ENCODE measurements at places on chromosomes 3 and 15. TPM values are rescaled to one million over a fixed set of nuclear protein-coding genes. Genes with fewer than 3 reads are reported as not detected.

CD200R1 gene
- total RNA-seq, result not detected

GOLGA8J gene
- not detected for total RNA-seq

BSN gene
- total RNA-seq, result 0.61 TPM

SI gene
- total RNA-seq, result not detected

MOBP gene
- total RNA-seq, result not detected

DNA sequence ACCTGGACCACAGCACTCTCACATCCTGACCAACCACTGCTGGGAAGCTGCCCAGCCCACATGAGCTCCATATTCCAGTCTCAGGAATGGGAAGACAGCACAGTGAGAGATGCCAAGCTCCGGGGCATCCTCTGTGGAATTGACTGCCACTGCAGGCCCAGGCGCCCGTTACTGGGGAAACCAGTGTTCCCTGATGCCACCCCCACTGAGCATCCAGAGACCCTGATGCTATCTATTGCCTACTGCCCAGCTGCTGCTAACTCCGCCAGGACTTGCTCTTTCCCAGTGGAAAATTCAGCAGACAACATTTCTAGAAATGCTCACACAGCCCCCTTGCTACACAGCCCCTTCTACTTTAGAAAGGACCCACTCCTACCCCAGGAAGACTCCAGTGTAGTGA is 57.6 kb downstream of the CYP19A1 start:
- H3K4me3 ChIP-seq, result no peak overlapping the region
- H3K27ac ChIP-seq, result no peak overlapping the region
- H3K4me1 ChIP-seq, result peaks cover 19% of the 10 kb centered on the region
- no peaks in the 10 kb centered on the region for H3K27me3 ChIP-seq

DNA sequence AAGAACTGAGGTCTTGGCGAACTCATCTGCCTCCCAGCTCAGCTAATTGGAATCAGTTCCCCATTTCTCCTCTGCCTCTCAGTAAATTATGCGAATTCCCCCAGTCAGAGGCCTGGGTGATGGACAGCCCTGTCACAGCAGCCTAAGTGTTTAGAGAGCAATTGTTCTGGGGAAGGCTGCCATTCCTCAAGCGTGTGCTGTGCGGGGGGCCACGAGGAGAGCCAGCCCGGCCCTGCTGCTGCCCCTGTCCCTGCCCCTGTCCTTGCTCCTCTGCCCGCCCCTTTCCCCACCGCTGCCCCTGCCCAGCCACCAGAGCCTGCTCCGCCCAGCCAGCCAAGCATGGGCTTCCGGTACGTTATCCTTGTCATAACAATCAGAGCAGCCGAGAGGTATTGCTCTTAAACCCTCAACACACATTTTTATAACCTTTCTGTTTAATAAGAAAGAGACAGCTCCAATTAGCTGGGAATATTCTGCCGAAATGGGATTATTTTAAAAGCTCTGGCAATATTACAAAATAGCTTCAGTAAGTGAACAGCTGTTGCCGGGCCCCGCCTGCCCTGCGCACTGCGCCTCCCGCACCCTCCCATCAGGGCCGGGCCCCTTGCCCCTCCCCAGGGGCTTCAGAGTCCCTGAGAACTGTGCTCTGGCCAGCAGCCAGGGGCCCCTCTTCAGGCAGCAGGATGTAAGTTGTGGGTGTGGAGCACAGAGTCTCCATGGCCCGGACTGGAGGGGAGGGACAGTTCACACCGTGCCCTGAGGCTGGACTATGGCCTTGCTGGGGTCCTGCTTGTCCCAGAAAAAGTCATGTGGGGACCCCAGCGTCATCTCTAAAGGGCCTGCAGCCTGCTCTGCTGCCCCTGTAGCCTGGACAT is 12.4 kb upstream of the CACNA2D2 start:
- no peak overlapping the region for H3K27ac ChIP-seq
- peak; percentile 51 for DNase-seq
- no peaks in the 10 kb centered on the region for H3K36me3 ChIP-seq
- H3K4me3 ChIP-seq, result no peak overlapping the region

GRCh38 chr3:159229116-159229680 is 427.3 kb downstream of the MFSD1 start:
- no peak overlapping the region for H3K27ac ChIP-seq
- no peak for DNase-seq
- H3K4me1 ChIP-seq, result no peaks in the 10 kb centered on the region
- H3K36me3 ChIP-seq, result no peaks in the 10 kb centered on the region
- H3K4me3 ChIP-seq, result no peak overlapping the region

DNA sequence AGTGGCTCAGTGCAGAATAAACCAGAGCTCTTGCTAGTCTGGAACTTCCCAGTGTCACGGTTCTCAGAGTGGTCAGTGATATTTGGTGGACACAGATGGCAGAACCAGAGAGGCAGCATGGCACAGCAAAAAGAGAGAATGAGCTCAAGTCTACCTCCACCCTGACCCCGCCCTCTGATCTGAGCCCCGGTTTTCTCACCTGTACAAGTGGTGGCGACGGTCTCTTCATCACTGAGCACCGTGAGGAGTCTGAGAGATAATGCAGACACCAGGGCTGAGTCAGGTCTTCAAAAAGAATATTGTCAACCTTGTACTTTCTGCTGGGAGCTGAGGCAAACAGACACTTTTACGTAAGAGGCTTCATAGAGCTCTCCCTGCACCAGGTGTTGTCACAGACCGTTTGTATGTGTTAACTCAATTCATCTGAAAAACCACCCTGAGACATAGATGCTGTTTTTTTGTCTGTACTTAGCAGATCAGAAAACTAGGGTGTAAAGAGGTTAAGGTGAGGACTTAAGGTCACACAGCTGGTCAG is 13.2 kb downstream of the FGD5 start:
- H3K36me3 ChIP-seq, result no peaks in the 10 kb centered on the region
- H3K27me3 ChIP-seq, result no peaks in the 10 kb centered on the region
- H3K27ac ChIP-seq, result no peak overlapping the region
- H3K4me1 ChIP-seq, result no peaks in the 10 kb centered on the region
- H3K4me3 ChIP-seq, result no peak overlapping the region

- H3K4me1 ChIP-seq, result no peaks in the 10 kb centered on the region
- no peak overlapping the region for H3K4me3 ChIP-seq
- no peaks in the 10 kb centered on the region for H3K27me3 ChIP-seq
- no peak for DNase-seq
Observed at GRCh38 chr3:73080216-73080966, 18.9 kb downstream of the EBLN2 start.

DNA sequence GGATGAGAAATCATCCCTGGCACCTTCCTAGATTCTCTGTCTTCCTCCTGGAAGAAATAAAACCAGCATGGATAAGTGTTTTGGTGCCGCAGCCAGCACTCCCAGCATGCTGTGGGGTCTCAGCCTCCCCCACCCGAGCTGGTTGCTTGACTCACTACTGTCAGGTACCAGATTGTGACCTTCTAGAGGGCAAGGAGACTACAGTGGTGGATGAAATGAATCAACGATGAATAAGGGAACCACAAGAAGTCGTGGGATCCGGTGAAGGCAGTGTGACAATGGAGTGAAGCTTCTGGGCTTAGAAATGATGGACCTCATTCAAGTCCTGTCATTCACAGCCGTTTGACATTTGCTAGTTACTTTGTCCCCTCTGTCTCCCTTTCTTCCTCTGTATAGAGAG is 50.2 kb upstream of the SLCO3A1 start:
- H3K27ac ChIP-seq, result no peak overlapping the region
- H3K36me3 ChIP-seq, result no peaks in the 10 kb centered on the region
- H3K4me1 ChIP-seq, result no peaks in the 10 kb centered on the region
- H3K4me3 ChIP-seq, result no peak overlapping the region

DNA sequence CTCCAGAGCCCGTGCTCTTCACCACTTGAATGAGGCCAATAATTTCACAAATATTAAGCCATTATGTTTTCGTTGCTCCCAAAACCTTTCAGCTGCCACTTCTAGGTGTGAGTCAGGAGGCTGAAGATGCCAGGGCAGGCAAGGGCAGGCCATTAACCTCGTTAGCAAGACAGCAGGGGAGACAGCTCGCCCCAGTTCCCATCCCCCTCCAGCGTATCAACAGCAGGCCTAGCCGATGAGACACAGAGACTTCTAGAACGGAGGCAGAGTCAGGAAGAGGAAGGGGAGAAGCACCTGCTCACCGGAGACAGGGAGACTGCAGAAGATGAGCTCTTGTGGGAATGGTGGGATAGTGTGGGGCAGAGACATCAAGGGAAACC is 28.0 kb upstream of the PLA2G4E start:
- H3K4me3 ChIP-seq, result no peak overlapping the region
- H3K36me3 ChIP-seq, result no peaks in the 10 kb centered on the region
- H3K27me3 ChIP-seq, result no peaks in the 10 kb centered on the region
- H3K27ac ChIP-seq, result no peak overlapping the region
- DNase-seq, result no peak

GRCh38 chr3:196214783-196215441 is 1.4 kb upstream of the SLC51A start:
- no peak overlapping the region for H3K4me3 ChIP-seq
- no peaks in the 10 kb centered on the region for H3K27me3 ChIP-seq
- H3K4me1 ChIP-seq, result peaks cover 9% of the 10 kb centered on the region
- no peaks in the 10 kb centered on the region for H3K36me3 ChIP-seq
- no peak overlapping the region for H3K27ac ChIP-seq
- no peak for DNase-seq

DNA sequence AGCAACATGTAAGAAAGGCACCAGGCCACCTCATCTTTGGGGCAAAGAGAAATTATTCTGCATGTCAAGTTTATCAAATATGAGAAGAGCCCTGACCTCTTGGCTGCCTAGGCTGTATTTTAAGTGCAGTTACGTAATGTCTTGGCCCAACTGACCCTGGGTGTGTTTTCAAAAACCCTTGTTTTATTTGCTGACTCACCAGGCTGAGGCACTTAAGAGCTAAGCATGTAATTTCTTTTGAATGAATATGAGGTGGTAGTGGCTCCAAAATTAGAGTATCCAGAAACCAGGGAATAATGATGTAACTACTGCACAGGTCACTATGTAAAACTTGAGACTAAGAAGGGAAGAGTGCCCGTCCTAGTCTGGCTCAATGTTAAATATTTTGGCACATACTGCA is 24.3 kb downstream of the PGPEP1L start:
- no peak overlapping the region for H3K27ac ChIP-seq
- H3K36me3 ChIP-seq, result no peaks in the 10 kb centered on the region
- H3K4me3 ChIP-seq, result no peak overlapping the region
- no peak for DNase-seq

- no peaks in the 10 kb centered on the region for H3K27me3 ChIP-seq
- H3K4me1 ChIP-seq, result peaks cover 8% of the 10 kb centered on the region
- DNase-seq, result no peak
Observed at GRCh38 chr3:128997486-128998133, 3.5 kb upstream of the EFCC1 start.

GRCh38 chr3:159853506-159853864 is 135.2 kb upstream of the IL12A start:
- no peaks in the 10 kb centered on the region for H3K36me3 ChIP-seq
- no peak overlapping the region for H3K4me3 ChIP-seq
- no peak for DNase-seq
- no peaks in the 10 kb centered on the region for H3K4me1 ChIP-seq

DNA sequence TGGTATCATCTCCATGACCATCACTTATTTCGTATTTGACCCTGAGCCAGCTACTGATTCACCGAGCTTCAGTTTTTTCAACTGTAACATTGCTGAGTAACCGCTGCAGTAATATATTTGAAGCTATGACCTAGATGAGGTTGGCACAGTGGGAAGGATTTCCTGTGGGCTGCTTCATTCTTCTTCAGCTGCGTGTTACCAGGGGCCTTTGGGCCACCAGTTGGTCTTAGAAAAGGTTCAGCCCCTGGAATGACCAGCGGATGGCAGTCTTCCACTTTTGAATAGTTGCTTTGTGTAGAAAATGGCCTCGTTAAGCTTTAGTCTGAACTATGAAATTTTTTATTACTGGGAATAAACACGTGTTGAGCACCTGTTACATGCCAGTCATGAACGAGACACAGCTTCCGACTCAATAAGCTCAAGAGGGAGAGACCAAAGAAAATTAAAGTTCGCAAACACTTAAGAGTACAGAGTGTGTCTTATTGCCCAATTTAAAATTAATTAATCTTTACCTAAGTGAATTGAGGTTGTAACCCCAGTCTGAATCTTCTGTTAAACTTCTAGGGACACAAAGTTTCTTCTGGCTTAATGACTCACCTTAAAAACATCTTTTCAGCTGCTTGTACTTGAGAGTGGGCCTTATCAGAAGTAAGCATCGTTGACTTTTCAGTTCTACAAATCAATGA is 57.6 kb upstream of the NR2E3 start:
- H3K36me3 ChIP-seq, result no peaks in the 10 kb centered on the region
- H3K27ac ChIP-seq, result no peak overlapping the region
- H3K27me3 ChIP-seq, result no peaks in the 10 kb centered on the region
- peak; percentile 73 for DNase-seq
- no peaks in the 10 kb centered on the region for H3K4me1 ChIP-seq

GRCh38 chr15:61404567-61404966 is 175.5 kb upstream of the RORA start:
- no peaks in the 10 kb centered on the region for H3K4me1 ChIP-seq
- H3K27ac ChIP-seq, result no peak overlapping the region
- H3K4me3 ChIP-seq, result no peak overlapping the region

GRCh38 chr3:69271098-69271497 is 114.8 kb downstream of the FRMD4B start:
- H3K27ac ChIP-seq, result no peak overlapping the region
- no peak overlapping the region for H3K4me3 ChIP-seq
- no peaks in the 10 kb centered on the region for H3K36me3 ChIP-seq
- DNase-seq, result no peak
- H3K27me3 ChIP-seq, result no peaks in the 10 kb centered on the region

DNA sequence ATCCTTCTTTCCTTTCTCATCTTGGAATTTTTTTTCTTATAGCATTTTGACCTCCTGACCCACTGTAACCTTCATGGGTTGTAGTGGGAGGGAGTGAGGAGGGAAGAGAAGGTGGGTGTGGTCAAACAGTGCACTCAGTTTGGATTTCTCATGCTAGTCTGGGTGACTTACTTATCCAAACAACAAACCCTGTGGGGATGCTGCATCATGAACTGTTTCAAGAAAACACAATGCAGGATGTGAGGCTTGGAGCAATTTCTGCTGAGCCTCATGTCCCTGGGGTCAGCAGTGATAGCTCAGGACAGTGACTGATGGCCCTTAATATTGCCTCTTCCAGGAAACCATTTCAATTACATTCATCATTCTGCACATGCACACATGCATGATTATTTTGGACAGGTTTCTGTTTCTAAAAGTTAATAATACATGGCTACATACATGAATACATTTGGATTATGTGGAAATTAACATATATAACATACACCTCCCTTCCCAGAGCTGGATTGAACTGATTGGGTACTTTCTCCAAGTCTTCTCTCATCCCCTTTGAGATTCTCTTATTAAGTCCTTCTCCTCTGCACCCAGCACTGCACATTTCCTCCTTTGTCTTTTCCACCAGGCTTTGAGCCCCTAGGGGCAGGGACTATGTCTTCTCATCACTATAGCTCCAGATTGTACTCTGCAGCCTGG is 61.2 kb downstream of the ADAMTSL3 start:
- no peaks in the 10 kb centered on the region for H3K27me3 ChIP-seq
- H3K4me3 ChIP-seq, result no peak overlapping the region
- no peak overlapping the region for H3K27ac ChIP-seq

DNA sequence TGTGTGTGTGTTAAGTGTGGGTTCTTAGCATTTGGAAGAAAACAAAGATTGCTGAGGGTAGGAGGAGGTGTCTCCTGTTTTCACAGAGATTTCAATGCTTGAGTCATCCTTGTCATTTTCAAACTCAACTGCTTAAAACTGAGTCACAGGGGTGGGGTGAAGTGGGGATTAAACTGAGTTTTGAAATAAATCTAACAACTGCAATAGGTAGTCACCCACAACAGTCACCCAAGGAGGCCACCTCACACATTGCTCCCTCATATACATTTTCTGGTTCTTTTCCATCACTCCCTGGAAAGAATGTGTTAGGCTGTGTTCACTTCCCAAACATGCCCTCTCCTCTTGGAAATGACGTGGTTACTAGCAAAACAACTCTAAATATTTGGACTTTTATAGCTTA is 187.7 kb upstream of the CMC1 start:
- H3K36me3 ChIP-seq, result no peaks in the 10 kb centered on the region
- no peak overlapping the region for H3K4me3 ChIP-seq
- no peak for DNase-seq
- H3K4me1 ChIP-seq, result no peaks in the 10 kb centered on the region
- H3K27me3 ChIP-seq, result no peaks in the 10 kb centered on the region

Data from Karpas-422 (cell line).